Activated CD4-positive, alpha-beta T cell treated with anti-CD3 and anti-CD28 coated beads for 1 hour (primary cell): ENCODE measurements at places on chromosomes 2 and 18.

GRCh38 chr2:204203704-204204103, 267.1 kb downstream of the ICOS start:
- DNase-seq: no peak

- peak; percentile 42 for DNase-seq
Observed at GRCh38 chr2:98761267-98761781, 30.4 kb upstream of the MGAT4A start.

- DNase-seq: no peak
Observed at GRCh38 chr2:167212014-167212648, 323.9 kb downstream of the XIRP2 start.

GRCh38 chr2:131050896-131051295, 42.4 kb downstream of the FAM168B start:
- DNase-seq: no peak

DNA sequence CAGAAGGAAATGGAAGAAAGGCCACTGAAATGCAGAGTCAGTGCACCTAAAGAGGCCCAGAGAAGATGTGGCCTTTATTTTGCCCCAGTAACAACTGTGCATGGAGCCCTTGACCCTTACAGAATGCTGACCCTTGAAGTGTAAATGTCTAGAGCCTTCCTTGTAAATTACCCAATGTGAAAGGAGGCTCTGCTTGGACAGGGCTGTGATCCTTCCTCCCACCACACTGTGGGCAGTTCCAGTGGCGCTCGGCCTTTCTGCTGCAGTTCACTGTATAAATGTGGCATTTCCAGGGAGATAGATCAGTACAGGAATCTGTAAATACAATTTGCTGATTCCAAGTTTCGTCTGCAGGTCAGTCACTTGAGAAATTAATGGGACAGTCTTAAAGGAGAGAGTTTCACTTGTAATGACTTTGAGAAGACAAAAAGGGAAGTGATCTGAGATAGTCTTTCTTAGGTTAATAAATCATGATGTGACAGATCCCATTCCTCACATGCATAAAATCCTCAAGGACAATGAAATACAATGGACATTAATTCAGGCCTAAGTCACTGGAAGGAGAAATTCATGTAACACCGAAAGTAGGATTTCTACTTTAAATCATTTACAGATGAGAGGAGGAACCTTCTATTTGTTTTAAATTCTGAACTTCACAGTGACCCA, 133.8 kb upstream of the LMAN1 start:
- DNase-seq: no peak

- DNase-seq: no peak
Observed at GRCh38 chr18:36770315-36770946, 58.4 kb downstream of the TPGS2 start.

DNA sequence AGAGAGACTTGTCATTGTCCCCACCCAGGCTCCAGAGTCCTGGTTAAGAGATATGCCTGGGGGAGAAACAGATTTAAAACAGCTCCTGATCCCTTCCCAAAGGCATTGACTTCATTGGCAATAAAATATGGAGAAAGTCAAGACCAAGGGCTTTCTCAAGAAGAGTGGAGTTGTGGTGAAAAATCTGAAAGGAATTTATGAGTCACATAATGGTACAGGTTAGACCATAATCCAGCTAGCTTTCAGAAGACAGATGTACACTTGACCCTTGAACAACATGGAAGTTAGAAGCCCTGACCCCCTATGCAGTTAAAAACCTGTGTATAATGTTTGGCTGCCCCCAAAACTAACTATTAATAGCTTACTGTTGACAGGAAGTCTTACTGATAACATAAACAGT, 599.1 kb upstream of the SOX11 start:
- no peak for DNase-seq

DNA sequence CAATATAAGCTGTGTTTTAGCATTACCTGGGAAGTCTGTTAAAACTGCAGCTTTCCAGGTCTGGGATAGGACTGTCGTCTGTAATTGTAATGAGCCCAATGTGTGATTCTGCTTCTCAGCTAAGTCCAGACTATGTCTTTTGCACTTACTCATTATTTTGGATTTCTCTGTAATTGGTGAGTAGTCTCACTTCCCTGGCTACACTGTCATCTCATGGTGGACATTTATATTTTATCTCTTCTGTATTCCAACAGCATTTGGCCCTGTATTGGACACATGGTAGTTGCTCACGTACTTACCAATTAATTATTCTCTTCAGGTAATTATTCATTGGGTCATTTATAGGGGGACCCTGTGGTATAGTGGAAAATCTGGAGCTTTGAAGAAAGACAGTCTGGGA, 28.0 kb downstream of the LHCGR start:
- no peak for DNase-seq
